ENCODE measurements at places on chromosomes 12 and 14.

DNA sequence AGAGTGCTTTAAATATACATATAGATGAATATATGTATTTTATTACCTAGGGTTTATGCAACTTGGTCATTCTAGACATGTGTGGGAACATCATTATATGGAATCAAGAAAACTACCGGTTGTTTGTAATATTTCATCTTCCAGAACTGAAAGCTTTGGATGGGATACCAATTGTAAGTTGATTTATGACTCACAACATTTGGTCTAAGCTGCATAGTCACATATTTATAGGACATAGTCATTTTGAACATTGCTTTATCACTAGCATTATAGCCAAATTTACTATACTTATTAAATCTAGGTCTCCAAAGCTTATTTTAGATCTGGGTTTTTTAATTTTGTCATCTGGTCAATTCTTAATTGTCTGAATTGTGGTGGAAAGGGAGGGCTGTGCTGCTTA lies 83.7 kb upstream of the PCNX4 start:
- DNase-seq: no peak

DNA sequence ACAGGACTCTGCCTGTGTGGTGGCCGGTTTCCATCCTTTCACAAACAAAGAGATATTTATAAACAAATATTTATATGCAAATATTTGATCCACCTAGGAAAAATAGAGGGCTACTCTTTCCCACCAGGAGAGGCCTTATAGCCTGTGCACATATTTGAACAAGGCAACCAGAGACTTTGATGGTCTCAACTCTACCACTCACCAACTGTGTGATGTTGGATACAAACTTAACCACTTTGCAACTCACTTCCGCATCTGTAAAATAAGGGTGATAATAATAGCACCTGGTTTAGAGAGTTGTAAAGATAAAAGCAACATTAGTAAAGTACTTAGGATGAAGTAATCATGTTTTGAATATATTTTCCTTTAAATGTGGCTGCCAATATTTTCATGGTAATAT lies 1.5 kb upstream of the CLEC12A start:
- no peak for DNase-seq

GRCh38 chr14:85129921-85130320 lies 400.0 kb upstream of the FLRT2 start:
- DNase-seq: no peak

DNA sequence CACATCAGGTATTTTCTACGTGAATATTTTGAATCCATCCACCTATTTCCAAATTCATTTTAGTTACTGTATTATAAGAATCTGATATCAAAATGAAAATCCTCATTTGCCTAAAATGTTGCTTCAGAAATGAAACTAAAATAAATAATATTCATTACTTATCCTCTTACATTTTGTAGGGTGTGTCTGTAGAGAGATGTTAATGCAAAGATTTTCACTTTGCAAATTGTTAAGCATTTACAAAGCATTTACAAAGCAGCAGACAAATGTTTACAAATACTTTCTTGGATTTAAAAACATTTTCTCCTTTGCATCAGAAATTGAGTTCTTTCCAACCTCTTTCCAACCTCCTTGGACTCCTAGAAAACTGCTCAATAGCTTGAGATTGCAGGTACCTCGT lies 360.0 kb upstream of the DCN start:
- no peak for DNase-seq

DNA sequence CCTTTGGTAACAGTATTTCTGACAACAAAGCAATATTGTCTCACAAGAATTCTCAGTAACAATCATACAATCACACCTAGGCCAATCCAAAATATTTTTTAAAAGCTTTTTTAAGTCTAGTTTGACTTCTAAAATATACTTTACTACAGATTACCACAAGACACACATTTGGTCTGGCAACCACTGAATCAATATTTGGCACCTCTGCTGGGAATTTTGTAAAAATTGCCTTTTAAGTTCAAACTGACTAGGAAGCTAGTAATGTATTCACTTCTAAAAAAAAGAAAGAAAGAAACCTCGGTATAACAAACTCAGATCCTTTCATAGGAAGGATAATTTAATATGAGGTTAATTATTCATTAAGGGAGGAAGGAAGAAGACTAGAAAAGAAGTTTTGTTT lies 18.2 kb upstream of the ETV6 start:
- no peak for DNase-seq

DNA sequence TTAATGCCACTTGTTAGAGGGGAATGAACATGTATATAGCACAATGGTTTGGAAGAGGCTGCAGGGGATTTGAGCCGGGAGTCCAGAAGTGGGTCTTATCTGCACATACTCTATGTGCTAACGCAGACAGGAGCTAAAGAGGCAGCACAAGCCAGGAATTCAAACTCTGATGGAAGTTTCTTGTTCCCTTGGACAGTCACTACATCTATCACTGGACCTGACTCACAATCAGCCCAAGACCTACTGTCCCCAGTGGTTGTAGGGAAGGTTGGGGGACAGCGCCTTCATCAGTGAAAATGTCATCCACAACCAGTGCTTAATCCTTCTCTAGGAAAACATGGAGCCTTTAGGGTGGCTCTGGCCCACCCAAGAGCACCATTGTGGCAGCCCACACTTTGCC lies 107.8 kb downstream of the GCH1 start:
- DNase-seq: no peak

Measured in activated CD4-positive, alpha-beta memory T cell treated with anti-CD3 and anti-CD28 coated beads for 36 hours (primary cell).